ENCODE measurements at places on chromosomes 7 and 10. TPM values are rescaled to one million over a fixed set of nuclear protein-coding genes. Genes with fewer than 3 reads are reported as not detected.

Gene FGL2
- not detected for total RNA-seq

Gene ZNF25
- 2.2 TPM for total RNA-seq

Gene GATA3
- total RNA-seq = 4.8 TPM

Gene WEE2
- not detected for total RNA-seq

Gene PRSS2
- not detected for total RNA-seq

Gene SH2D4B
- total RNA-seq = 0.13 TPM

Gene MMD2
- total RNA-seq = not detected

Gene ARL4A
- total RNA-seq = 67.8 TPM

Gene C10orf105
- not detected for total RNA-seq

Gene AP1S1
- 124 TPM for total RNA-seq

Gene PROSER2
- total RNA-seq = 30.9 TPM

Gene ZNF853
- total RNA-seq = 2.3 TPM

Gene MOGAT3
- total RNA-seq = not detected

Gene NPY
- not detected for total RNA-seq

Gene MNX1
- total RNA-seq = 4.2 TPM

Gene PRR15
- total RNA-seq = 5.0 TPM

Gene CNPY1
- total RNA-seq = not detected

Gene PTF1A
- not detected for total RNA-seq

Gene CYP2C9
- total RNA-seq = not detected

Gene ANK3
- 0.41 TPM for total RNA-seq

Gene COL13A1
- total RNA-seq = 0.21 TPM

Gene SERPINE1
- total RNA-seq = 1,637 TPM

Gene MKX
- total RNA-seq = not detected

Gene RBP4
- total RNA-seq = 4.9 TPM

Gene ZNF138
- total RNA-seq = 3.0 TPM

Gene NUTM2D
- 1.7 TPM for total RNA-seq

Gene PLXDC2
- not detected for total RNA-seq

Gene TMEM178B
- total RNA-seq = 1.3 TPM

Gene VGF
- 20.3 TPM for total RNA-seq

Gene BTBD16
- total RNA-seq = 0.43 TPM

Gene IFIT5
- total RNA-seq = 12.2 TPM

Gene RAMP3
- total RNA-seq = not detected

Gene TBATA
- total RNA-seq = not detected

Gene HOXA10
- 8.3 TPM for total RNA-seq

Gene CACNA2D1
- total RNA-seq = 10.4 TPM

Gene ATG9B
- total RNA-seq = 0.65 TPM

Gene SPDYE2
- total RNA-seq = not detected

Gene DDC
- total RNA-seq = 0.67 TPM

Gene KEL
- not detected for total RNA-seq

Gene NUPR2
- not detected for total RNA-seq

Gene RTKN2
- 0.96 TPM for total RNA-seq

Gene CALHM1
- total RNA-seq = not detected

Gene ZNF862
- 3.0 TPM for total RNA-seq

Gene CACNB2
- not detected for total RNA-seq
